ENCODE measurements at places on chromosomes 7 and 10.

DNA sequence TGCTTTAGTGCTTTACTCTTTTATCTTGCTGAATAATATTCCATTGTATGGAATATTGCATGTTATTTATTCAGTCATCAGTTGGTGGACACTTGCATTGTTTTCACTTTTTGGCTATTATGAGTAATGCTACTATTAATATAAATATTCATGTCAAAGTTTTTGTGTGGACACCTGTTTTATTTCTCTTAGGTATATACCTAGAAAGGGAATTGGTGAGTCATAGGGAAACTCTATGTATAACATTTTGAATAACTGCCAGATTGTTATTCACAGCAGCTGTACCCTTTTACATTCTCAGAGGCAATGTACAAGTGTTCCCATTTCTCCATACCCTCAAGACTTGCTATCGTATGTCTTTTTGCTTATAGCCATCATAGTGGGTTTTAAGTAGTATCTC, 268.7 kb downstream of the SEMA3A start:
- DNase-seq = no peak

DNA sequence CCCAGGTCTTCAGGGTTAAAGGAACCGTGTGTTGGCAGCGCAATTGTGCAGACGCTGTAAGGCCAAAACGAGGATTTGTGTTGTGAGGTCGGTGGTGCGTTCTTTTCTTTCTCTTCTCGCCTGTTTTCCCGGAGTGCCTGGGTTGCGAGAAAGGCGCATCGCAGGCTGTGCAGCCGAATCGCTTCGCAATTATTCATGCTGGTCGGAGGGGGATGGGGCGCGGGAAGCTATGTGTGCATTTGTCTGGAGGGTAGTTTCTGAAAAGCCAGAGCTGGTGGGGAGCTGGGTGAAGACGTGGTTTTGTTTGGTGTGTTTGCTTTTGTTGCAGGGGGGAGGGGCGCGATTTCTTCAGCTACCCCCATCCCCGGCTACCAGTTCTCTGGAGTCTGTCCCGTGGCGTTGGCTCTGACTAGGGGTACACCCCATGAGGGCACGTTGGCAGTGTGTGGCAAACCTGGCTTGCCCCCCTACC, 2.1 kb downstream of the MXI1 start:
- DNase-seq = peak; percentile 65

DNA sequence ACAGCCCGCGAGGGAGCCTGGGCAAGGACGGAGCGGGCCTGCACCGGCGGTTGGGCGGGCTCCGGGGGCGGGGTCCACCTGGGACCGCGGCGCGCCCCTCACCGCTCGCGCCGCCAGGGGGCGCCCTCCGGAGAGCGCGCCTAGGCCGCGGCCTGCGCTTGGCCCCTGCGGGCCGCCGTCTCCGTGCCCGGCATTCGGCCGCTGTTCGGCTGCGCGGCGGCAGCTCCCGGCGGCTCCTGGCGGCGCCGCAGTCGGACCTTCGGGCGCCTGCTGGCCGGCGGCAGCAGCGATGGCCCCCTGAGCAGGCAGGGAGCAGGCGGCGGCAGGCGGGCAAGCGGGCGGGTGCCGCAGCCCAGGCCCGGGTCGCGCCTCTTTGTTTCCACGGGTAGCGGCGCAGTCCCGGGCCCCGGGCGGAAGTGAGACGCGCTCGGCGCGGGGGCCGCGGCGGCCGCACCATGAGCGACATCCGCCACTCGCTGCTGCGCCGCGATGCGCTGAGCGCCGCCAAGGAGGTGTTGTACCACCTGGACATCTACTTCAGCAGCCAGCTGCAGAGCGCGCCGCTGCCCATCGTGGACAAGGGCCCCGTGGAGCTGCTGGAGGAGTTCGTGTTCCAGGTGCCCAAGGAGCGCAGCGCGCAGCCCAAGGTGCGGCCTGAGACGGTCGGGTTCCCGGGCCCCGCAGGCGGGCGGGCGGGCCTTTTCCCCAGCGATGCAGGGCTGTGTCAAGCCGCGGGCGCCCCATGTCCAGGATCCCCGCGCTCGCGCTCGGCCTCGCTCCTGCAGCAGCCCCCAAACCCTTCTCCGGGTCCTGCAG, at the start of gene INTS15:
Gene INTS15 (plus strand): TSS at position 193 of the 816 bp plus-strand sequence. CDS start 263 bp downstream, at position 456.
- peak; percentile 73 for DNase-seq

DNA sequence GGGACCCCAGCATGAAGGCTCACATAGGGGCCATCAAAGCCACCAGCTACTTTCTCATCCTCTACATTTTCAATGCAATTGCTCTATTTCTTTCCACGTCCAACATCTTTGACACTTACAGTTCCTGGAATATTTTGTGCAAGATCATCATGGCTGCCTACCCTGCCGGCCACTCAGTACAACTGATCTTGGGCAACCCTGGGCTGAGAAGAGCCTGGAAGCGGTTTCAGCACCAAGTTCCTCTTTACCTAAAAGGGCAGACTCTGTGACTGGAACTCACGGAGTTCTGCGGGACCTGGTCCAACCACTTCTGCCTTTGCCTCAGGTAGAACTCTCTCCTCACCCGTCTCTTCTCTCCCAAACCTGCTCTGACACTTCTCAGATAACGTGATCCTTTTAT, 945 bp downstream of the TAS2R40 start:
- no peak for DNase-seq

DNA sequence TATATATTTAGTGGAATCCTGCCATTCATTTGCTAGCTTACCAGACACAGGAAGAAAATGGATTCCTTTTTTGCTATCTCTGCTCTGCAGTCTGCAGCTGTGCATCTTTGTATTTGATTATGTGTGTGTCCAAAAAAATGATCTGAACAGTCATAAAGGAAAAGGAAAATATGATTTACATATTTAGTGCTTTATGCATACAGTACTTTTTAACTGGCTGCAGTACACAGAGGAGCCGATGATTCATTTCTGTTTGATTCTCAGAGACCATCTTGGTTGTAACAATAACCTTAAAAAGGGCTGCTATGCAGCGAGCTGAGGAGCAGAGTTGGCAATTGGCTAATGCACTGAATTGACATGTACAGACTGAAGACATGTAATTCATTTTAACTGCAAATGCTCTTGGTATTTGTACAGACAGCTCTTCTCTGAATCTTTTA, 151.3 kb upstream of the FZD1 start:
- no peak for DNase-seq

DNA sequence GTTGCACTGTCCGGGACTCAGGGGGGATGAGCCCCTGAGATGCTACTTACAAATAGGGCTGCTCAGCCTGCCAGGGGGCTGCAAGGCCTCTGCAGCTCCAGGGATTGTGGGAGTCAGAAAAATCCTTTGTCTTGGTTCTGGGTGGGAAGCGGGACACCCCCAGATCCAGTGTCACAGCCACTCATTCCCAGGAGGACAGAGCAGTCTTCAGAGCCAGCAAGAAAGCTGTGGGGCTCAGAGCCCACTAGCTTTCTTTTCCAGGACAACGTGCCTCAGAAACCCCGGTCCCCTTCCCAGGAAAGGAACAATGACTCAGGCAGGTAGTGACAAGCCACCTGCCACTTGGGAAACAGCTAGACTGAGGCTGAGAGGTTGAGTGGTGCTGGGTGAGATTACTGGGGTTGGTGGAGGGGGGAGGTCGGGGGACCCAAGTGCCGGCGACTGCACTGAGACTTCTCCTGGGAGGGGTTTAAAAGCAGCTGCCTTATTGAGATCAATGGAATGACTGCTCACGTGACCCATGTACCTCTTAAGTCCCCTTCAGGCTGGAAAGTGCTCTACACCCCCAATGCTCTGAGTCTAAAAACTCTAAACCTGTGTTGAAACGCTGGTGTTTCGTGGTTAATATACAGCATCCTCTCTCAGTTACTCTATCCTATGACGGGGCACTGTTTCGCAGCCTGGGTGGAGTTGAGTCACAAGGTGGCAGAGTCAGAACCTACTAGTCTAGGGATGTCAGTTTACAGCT, 123.6 kb downstream of the UBE2H start:
- no peak for DNase-seq

DNA sequence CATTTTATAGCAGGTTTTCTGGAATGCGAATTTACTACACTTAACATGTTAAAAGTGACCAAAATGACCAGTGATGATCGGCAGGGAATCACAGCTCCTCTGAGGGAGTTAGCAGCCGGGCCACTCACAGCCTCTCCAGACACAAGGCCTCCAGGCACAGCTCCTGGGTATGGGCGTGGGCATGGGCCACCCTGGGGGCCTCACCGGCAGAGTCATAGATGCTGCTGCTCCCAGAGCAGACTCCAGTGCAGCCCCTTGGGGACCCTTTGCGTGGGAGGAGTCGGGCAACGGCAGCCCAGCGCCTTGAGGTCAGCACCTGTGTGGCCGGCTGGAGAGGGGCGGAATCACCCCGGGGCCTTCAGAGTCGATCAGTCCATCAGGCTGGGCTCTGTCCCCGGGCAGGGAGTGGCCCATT, 8.6 kb downstream of the KNDC1 start:
- no peak for DNase-seq

- DNase-seq = no peak
Measured at GRCh38 chr10:89278034-89278535, 23.8 kb upstream of the IFIT2 start.

DNA sequence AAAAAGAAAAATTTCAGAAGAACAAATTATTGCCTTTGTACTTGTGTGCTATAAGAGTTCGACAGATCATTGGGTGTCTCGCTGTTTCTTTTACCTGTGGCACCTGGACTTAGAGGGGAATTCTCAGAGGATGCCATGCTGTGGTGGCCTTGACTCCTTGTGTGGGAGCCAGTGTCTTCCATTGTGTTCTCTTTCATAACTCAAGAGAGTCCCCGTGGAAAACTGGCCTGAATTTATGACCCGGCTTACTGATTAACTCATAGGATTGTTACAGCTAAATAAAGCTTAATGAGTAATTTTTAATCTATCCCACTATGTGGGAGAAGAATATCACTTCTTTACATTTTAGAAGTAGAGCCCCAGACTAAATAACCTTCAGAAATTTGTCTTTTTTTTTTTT, 54.5 kb downstream of the UBE3C start:
- no peak for DNase-seq

GRCh38 chr7:37344886-37345579, 103.6 kb downstream of the ELMO1 start:
- DNase-seq = no peak

DNA sequence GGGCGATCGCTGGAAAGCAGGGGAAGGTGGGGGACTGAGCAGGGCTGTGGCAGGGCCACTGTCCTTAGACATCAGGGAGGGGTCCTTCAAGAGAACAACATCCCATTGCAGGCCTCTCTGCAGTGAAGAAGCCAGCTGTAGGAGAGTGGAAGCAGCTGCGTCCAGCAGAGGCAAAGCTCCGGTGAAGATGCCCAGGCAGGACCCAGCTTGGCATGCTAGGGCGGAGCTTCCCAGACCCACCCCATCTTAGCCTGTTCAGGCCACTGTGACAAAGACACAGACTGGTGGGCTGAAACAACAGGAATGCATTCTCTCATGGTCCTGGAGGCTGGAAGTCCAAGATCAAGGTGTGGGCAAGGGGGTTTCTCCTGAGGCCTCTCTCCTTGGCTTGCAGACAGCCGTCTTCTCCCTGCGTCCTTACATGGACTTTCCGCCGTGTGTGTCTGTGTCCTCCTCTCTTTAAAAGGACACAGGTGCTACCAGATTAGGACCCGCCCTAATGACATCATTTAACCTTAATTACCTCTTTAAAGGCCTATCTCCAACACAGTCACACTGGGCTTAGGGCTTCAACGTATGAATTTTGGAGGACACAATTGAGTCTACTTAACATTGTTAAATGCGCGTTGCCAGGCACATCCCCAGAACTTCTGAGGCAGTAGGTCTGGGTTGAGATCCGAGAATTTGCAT, 178.1 kb upstream of the GRB10 start:
- DNase-seq = no peak

DNA sequence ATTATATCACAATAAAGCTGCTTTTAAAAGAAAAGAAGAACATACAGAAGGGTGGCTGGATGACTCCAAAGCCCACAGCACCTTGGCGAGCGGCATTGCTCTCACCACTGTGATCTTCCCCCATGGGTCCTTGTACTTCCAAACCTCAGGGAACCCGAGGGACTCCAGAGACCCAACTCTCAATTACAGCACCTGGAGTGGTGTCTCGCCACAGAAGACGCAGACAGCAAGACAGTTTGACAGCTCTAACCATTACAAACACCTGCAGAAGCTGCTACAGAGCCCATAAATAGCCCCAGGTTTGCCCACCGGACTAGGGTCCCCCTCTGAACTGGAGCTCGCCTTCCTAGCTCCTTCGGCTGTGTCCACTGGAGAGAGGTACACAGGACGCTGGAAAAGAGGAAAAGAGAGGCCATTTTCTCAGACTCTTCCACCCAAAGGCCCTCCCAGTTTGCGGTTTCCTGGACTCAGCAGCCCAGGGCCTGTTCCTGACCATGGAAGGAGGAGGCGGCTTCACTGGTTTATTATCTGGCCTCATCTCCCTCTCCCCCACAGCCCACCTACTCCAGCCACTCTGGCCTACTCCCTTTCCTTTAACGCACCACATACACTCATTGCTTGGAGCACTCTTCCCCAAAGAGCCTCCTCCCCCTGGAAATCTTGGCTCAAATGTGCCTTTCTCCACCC, 1.9 kb downstream of the PIK3AP1 start:
- DNase-seq = no peak
